ENCODE measurements at places on chromosomes 7 and 10. TPM values are rescaled to one million over a fixed set of nuclear protein-coding genes. Genes with fewer than 3 reads are reported as not detected.

DNA sequence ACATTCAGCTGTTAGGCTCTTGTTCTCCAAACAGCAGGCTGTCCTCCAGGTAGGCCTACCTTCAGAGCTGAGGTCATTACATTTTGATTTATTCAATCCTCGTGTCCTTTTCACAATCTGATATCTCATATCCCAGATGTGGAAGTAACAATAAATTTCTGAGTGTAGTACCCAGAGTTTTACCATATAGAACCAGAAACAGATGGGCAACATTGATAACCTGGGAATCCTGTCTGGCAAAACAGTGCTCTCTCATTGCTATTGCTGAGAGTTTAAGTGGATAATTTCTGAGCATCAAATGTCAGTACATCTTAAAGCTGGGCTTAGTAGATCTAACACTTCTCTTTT lies 1007.8 kb downstream of the REEP3 start:
- no peak for DNase-seq

GRCh38 chr7:761101-761500 lies 34.0 kb upstream of the PRKAR1B start:
- no peak for DNase-seq

DNA sequence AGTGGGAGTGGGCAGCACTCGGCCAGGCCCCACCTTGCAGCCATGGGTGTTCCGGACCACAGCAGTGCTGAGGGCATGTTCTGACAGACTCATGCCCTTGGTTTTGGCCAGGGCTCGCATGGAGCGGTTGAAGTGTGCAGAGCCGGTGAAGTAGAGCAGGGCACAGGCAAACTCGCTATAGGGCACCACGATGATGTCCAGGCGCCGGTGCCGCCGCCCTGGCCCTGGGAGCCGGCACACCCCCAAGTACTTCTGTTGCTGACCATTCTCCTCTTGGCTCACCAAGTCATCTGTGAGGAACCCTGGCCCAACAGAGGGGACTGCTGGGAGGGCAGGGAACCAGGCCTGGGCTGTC lies 8.6 kb downstream of the POLL start:
- DNase-seq = no peak

GRCh38 chr7:131959106-131959812 lies 402.8 kb upstream of the PODXL start:
- DNase-seq = no peak

DNA sequence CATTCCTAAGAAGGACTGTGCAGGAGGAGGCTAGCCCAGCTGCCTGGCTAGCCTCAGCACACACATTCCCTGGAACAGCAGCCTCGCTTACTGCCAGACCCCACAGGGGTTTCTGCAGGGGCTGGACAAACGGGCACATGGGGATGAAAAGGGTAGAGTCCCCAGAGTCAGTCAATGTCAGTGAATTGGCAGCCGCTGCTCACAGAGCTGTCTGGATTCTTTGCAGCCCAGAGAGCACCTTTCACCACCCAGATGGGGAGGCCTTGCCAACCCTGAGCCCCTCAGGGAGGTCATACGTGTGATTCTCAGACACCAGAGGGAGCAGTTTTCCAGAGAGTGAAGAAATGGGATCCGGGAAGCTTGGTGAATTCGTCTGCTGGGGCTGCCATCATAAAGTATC lies 143.3 kb downstream of the KCNMA1 start:
- no peak for DNase-seq

DNA sequence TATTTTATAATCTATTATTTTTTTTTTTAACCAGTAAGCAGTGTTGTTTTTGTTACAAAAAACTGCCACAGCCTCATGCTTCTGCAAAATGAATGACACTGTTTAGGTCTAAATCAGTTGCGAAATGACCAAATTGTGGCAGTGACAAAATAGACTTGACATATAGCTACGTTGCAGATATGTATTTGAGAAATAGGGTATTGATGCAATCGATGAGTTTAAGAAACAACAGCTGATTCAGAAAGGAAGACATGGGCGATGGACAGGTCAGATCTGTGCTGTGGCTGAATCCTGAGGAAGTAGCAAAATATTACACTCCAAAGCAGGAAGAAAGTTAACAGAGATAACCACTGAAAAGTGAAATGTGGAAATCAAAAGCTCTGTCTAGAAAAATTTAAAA lies 89.0 kb upstream of the STEAP4 start:
- no peak for DNase-seq

DNA sequence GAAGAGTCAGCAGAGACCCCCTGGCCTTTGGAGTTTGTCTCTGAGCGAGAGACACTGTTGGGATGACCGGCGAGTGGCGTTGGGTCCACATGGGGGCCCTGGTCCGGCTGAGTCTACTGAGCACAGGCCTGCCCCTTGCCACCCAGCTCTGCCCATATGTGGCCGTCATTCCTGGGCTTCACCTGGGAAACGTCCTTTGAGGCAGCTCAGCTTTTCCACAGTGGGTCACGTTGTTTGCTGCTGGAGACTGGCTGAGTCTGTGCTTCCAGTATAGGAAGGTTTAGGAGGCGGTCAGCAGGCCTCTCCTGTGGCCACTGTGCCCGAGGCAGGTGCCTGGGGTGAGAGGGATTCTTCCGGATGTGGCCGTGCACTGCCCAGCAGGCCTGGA lies 17.1 kb downstream of the ADAM8 start:
- DNase-seq = no peak

Gene WNT16
- not detected for polyA plus RNA-seq

DNA sequence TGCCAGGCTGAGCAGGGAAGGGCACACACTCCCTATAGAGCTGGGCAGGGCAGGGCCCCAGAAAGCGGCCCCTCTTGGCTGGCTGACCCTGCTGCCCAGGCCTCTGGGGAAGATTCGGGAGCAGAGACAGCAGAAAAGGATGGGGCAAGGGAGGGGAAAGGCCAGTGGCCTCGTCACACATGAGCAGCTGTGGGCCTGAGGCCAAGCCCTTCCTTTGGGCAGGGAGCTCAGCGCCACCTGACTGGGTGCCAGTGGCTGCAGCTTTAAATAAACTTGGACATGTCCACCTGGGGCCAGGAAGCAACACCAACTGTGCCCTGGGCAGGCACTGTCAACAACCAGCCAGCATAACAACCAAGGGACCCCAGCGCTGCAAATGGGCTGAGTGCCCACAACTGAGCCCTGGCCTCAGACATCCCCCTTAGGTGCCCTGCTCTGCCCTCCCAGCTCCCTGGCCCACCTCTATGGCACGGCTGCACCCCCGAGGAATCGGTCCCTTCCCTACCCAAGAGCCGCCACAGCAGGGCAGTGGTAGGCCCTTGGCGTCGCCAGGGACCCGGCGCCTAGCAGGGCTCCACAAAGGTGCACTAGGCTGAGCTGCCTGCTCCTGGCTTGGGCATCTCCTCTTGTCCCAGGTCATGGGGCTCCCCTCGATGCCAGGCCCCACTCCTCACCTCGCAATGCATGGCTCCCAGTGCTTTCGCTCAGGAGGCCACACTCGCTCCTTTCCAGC lies 2.6 kb downstream of the CAMK2B start:
- no peak for DNase-seq

DNA sequence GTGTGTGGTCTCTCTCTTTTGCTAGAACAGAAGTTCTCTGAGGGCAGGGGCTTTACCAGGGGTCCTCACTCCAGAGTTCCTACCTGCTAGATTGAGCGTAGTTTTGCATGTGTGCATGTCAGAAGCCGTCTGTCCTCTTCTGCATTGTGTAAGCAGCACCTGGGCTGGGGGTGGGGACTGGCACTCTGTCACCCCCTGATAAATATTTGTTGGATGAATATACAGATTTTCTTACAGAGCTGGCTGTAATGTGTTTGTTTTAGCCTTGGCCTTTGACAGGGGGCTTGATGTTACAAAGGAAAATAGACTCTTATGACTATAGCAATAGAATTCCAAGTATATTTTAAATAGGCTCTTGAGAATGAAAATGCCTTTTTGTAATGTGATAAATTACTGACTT lies 46.6 kb downstream of the WDR37 start:
- no peak for DNase-seq

GRCh38 chr10:118569241-118569881 lies 26.1 kb downstream of the PRLHR start:
- no peak for DNase-seq

- DNase-seq = no peak
Observed at GRCh38 chr7:157403646-157404401, 67.0 kb downstream of the DNAJB6 start.

GRCh38 chr10:63206997-63207811 lies 74.1 kb downstream of the NRBF2 start:
- DNase-seq = no peak

Gene FOXI2
- 1.5 TPM for polyA plus RNA-seq
